NT2/D1 (cell line): ENCODE measurements at places on chromosomes 3 and 15.

GRCh38 chr15:100931143-100931890, 12.2 kb downstream of the LRRK1 start:
- DNase-seq, result no peak

DNA sequence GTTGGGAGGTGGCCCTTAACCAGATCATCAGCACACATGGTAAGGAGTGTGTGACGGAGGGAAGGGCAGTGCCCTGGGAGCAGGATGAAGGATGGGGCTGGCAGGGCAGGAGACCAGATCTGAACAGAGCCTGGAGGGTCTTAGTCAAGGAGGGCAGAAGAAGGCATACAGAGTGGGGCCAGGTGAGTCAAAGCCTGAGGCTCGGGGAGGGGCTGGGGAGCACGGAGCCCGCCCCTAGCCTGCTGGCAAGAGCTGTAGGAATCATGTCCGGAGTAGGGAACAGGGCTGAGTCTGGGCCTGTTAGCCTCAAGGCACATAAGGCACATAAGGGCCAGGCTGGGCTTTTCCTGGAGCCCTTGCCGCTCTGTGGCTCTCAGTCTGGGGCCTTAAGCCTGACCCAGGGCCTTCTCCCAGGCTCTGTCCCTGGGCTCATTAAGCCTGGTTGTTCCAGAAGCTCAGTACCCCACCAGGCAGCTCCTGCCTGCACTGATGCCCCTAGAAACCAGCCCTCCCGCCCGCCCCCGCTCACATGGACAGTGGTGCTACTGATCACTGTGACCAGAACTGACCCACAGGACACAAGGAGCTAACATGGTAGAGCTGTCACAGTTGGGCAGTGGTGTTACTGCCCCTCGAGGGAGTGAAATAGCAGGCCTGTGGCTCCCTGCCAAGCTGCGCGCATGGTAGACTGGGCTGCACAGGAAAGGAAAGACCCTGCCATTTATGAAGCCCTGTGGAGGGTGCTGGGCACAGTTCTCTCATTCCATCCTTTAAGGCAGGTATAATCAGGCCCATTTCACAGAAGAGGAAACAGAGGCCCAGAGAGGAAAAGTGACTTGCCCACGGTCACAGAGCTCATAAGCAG, 14.6 kb downstream of the ISG20 start:
- DNase-seq, result no peak

DNA sequence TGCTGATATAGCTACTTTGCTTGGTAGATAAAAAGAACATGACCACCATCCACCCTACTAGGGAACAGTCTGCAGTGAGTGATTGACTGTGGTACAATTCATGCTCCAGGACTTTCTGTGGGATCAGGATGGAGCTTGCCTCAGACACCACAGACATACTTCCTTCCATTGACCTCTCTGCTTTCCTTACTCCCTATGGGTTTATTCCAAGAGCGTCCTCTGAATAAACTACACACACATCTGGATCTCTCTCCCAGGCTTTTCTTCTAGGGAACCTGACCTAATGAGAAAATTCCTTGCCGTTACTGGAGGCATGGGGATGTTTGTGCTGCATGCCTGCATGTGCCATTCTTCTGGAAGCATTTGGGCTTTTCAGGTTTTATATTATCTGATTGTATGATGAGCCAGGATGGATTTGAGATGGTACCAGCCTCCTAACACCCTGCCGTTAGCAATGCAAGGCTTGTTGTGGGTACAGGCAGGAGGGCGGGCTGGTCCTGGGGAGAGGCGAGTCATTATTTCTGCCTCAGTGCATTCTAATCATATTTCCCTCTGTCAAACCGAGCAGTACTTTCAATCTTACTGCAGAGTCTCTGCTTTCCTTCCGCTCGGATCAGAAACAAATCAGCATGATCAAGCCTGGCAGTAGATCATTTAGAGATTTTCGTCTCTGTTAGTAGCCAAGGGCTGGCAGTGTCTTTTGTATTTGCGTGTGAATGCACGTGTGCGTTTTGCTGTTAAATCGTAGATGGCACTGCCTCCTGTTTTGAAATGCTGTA, 279.2 kb downstream of the PDCD6IP start:
- DNase-seq, result no peak

DNA sequence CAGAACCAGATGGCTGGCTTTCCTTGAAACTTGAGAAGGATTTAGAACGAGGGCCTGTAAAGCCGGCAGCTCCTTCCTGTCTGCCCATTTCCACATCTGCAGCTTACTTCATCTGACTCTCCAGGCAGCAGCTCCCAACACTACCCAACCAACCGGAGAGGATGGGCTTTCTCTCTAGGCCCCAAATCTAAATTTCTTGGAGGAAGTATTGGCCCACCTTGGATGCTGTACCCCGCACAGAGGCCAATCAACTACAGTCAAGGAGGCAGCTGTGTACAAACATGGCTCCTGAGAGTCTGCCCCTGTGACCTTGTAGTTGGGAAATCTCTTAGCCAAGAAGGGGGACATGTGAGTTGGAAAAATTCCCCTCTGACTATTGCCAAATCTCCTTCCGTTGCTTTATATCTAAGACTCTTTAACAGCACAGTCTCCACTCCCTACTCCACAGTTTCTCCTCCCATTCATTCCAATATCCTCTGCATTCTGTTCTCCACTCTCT, 8.0 kb upstream of the ACAP2 start:
- DNase-seq, result no peak

DNA sequence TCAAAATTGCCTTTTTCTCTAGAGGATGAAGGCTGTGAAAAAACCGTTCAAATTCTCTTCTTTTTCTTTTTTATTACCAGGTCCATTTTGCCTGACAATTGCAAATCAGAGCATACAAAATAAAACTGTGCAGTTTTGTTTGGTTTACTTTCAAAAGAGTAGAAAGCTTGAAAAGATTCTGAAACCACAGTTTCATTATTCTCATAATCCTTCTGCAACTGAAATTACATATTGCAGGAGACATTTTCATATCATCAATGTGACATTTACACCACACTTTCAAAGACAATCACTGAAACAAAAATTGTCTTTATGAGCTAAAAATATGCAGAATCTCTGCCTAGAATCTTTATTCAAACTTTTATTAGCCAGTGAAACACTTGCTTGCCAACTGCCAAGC, 296.4 kb upstream of the TPRG1 start:
- DNase-seq, result no peak

GRCh38 chr3:149655826-149656574, 1.8 kb downstream of the WWTR1 start:
- no peak for DNase-seq

DNA sequence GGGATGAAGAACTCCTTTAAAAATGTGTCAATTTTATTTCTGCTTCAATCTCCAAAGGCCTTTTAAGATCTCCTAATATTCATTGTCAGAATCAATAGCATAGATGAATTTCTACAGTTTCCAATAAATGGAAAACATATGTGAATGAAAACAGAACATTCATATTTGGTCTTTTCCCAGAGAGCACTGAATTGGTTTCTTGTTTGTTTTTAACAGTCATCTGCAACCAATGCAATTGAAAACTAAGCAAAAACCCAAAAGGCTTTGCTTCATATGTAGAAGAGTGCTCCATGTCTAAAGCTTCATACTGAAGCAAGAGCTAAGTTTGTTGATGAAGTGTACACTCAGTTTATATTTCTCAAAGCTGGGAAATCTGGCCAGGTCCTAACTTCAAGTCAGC, 426.5 kb upstream of the CDIN1 start:
- no peak for DNase-seq

DNA sequence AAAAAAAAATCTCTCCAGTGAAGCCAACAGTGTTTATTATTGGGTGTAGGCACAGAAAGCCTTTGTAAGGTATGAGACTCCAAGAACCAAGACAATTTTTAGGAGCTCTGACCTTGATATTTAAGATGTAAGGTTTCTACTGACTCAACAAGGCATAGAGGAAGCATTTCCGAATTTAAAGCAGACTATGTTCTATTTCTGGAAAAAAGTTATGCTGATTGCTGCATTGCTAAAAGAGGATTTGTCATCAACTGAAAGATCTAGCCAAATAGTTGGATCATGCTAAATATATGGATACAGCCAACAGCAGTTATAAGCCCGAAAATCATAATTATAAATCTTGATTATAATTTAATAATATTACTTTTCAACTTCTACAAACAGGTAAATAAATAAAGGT, 53.3 kb upstream of the MELTF start:
- no peak for DNase-seq

DNA sequence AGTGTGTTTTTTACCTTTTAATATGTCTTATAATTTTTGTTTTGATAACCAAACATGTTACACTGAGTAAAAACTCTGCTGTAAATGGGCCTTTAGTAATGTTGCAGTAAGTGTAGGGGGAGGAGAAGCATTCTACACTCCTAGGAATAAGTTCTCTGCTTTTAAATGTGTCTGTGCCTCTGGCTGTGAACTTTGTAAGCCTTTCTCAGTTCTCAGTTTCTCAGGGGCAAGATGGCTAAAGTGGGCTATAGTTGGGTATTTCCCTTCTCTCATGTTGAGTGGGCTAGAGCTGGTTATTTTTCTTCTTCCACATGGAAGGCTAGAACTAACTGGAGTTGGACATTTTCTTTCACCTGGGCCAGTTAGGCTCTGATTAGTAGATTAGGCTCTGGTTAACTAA, 75.3 kb upstream of the NUDT16 start:
- no peak for DNase-seq

GRCh38 chr3:31815006-31815405, 166.1 kb downstream of the OSBPL10 start:
- no peak for DNase-seq

GRCh38 chr3:121496786-121497185, 49.0 kb downstream of the POLQ start:
- no peak for DNase-seq

GRCh38 chr3:172131746-172132145, 92.4 kb downstream of the FNDC3B start:
- DNase-seq, result no peak

- no peak for DNase-seq
Measured at GRCh38 chr15:80474224-80475215, 70.3 kb downstream of the ARNT2 start.

DNA sequence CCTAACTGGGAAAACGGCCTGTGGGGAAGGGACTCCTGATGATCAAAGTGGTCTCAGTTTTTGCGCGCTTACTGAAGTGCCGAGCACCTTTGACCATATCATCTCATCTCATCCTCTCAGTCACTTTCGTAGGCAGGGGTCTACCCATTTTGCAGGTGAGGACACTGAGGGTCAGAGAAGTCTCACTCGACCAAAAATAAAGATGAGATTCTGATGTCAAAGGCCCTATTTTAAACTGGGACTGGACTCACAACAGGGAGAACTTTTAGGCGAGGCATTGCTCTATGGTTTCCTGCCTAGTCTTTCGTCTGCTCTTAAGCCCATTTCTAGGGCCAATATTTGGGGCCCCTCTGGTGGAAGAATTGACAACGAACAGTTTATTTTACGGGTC, 830 bp downstream of the SLC6A11 start:
- no peak for DNase-seq

GRCh38 chr3:113906568-113907140, 41.2 kb upstream of the ZDHHC23 start:
- no peak for DNase-seq

GRCh38 chr3:31808143-31808720, 172.8 kb downstream of the OSBPL10 start:
- DNase-seq, result no peak

DNA sequence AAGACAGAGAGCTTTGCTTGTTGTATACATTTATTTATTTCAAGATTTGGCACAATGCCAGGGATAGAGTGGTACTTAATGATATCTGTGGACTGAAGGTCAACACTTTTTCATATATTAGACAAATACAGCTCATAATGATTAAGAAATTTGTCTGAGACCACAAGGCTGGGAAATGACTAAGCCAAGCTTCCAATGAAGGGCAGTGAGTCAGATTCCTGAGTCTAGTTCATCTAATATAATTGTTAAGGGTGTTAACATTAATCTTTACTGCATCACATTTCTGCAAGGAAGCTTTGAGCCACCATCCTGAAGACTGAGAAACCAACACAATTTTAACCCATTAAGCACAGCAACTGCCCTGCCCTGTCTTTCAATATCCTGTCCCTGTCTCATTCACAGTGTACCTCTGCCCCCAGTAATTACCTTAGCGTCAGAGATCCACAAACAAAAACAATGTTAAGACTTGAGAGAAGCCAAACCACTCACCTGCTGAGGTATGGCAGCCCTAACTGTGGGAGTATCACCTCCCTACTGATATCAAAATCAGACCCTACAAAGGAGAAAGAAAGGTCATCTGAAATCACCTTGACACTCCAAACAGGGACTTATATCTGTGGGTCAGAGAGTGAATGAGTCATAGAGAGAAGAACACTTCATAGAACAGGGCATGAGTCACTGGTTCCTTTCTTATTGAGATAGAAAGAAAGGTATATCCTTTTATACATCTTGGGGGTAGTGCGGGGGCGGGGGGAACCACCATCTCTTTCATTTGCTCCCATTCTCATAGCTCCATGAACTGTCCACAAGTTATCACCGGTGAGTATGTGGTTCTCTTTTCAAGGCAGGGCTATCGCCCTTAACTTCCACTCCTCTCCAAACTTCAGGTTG, 74.7 kb downstream of the MAGI1 start:
- no peak for DNase-seq
